Esophagus squamous epithelium (tissue), 5 donors: ENCODE measurements at places on chromosomes 7 and 10.

- DNase-seq = no peak
These were observed 1007.3 kb upstream of the CELF2 start for GRCh38 chr10:10010397-10010796.

DNA sequence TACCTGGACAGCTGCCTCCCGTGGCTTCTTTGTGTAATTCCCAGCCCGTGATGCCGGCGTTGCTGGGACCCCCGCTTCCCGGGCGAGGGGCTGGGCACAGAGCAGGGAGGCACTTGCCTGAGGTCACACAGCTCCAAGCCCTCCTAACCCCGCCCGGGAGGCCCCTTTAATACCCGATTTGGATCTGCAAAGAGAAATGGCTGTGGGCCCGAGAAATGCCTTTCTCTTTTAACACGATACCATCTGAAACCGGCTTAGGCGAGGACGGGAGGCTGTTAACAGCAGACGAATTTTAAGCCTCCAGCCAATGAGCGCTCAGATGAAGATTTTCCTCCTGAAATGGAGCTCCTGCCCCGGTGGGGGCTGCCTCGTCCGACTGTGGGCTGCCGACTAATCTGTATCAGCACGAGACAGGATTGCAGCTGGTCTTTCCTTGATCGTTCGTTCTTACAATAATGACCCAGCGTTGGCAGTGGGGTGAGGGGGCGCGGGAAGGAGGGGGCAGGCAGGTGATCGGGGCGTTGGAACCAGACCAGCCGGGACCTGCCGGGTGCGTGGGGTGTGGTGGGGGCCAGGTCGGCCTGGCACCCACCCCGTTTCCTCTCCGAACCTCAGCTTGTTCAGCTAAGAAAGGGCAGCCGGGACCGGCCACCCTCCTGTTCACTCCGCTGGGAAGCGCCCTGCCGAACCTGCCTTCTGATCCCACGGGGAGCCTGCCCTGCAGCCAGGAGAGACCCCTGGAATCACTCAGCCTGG is 36.2 kb upstream of the FOXL3 start:
- DNase-seq = no peak

GRCh38 chr10:128571745-128572144 is 445.5 kb upstream of the MKI67 start:
- DNase-seq = no peak

DNA sequence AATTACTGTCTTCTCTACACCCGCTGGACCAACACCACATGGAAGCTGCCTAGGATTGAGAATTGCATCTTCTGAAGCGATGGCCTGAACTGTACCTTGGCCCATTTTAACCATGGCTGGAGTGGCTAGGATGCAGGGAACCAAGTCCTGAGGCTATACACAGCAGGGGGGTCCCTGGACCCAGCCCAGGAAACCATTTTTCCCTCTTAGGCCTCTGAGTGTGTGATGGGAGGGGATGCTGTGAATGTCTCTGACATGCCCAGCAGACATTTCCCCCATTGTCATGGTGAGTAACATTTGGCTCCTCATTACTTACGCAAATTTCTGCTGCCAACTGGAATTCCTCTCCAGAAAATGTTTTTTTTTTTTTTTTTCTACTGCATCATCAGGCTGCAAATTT is 822.7 kb downstream of the PCDH15 start:
- DNase-seq = no peak

DNA sequence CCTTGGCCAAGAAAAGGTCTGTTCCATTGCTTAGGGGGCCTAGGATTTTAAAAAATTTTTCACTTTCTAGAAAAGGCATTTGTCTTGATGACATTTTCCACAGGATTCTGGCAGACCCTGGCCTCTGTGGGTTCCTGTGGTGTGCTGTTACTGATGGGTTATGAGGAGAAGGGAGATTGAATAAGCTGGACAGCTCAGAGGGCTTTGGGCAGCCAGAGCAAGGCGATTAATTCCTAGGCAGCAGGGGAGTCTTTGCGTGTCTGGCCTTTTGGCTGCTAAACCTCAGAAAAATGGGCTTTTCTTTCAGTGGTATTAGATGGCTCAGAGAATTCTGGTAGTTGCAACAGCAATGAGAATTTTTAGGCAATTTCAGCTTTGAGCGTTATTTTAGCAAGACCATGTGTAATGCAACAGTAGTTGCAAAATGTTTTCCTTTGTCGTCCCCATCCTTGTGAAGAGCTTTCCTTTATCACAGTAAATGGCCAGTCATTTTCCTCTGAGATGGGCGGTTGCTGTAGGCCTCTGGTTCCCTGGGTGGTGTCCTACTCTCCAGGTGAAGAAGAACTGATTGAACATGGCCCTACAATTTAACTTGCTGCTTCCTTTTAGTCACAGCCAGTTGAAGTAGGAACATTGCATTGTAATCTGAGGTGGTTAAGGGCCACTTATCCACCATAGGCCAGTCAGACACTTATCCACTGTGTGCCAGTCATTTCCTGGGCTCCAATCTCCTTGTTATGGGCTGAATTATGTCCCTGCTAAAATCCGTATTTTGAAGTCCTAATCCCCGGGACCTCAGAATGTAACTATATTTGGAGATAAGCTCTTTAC is 43.2 kb downstream of the SH2D4B start:
- DNase-seq = no peak

GRCh38 chr7:28192786-28193585 is 12.4 kb upstream of the JAZF1 start:
- no peak for DNase-seq

DNA sequence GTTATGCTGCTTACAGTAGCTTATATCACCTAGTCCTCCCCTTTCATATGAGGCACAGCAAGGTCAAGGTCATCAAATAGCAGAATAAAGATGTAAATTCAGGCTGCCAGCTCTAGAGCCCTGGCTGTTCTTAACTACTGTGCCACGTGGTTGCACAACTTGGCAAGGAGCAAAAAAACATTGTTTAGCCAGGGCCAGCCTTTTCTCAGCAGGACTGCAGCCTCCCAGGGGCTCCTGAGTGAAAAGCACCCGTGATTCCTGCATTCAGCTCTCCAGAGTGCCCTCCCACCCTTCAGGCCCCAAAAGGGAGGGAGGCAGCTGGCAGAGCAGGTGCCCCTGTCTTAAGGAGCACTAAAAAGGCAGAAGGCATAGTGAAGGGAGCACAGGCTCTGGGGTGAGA is 31.8 kb upstream of the TM9SF3 start:
- no peak for DNase-seq

GRCh38 chr10:3778692-3779157 is 6.3 kb downstream of the KLF6 start:
- DNase-seq = no peak

- DNase-seq = no peak
These were observed 91.3 kb upstream of the SMIM30 start for GRCh38 chr7:113209449-113210203.
